Calu3 (cell line): ENCODE measurements at places on chromosomes 5 and 9.

- no peak for DNase-seq
Measured at GRCh38 chr5:35246900-35247647, 16.8 kb upstream of the PRLR start.

GRCh38 chr9:94655739-94656138, 16.4 kb upstream of the FBP1 start:
- no peak for DNase-seq

DNA sequence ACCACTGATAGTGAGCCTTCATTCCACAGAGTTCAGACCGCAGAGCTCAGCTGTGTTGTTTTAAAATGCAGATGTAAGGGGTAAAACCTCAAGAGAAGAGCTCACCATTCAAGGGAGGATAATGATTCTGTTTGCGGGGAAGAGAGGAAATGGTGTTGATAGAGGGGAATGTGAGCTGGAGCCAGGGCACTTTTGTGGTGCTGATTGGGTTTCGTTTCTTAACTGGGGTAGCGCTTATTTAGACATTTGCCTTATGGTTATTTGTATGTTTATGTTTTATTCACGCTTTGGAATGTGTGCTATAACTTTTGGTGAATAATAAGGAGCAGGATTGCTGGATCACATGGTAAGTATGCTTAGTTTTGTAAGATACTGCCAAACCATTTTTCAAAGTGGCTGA, 42.5 kb downstream of the STXBP1 start:
- DNase-seq = no peak

DNA sequence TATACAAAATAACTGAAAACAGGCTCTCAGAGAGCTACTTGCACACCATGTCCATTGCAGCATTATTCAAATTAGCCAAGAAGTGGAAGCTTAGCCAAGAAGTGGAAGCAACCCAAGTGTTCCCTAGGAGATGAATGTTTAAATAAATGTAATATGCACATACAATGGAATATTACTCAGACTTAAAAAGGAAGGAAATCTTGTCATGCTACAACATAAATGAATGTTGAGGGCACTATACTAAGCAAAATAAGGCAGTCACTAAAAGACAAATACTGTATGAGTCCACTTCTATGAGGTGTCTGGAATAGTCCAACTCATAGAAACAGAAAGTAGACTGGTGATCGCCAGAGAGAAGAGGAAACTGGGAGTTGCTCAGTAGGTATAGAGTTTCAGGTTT, 438.1 kb downstream of the MAT2B start:
- DNase-seq = no peak

- DNase-seq = no peak
Measured at GRCh38 chr9:130639124-130639765, 25.1 kb upstream of the PRDM12 start.

DNA sequence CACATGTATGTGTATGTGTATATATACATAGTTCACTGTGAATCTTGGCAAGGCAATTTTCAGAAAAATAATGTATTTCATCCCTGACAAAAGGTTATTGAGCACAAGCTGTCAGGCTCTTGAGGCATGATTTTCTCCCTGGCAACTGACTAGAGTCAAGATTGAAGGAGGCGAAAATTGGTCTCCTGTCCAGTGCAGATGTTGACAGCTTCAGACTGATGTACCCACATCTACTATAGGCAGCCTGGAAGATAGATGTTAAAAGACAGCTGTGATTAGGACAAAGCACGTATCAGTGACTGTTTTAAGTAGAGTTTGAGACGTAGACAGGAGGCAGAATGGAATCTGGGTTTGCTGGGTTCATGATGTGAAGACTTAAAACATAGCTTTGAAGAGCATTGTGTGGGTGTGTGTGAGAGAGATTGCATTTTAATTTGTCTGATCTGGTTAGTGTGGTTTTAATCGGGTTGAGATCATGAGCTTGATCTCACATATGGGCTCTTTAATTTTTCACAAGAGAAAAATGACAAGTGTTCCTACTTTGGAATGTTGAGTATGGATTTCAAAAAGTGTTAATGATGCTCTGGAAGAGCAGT, 39.1 kb downstream of the CTNNA1 start:
- DNase-seq = no peak

GRCh38 chr9:35771943-35772342, 17.9 kb upstream of the MSMP start:
- peak; percentile 26 for DNase-seq

DNA sequence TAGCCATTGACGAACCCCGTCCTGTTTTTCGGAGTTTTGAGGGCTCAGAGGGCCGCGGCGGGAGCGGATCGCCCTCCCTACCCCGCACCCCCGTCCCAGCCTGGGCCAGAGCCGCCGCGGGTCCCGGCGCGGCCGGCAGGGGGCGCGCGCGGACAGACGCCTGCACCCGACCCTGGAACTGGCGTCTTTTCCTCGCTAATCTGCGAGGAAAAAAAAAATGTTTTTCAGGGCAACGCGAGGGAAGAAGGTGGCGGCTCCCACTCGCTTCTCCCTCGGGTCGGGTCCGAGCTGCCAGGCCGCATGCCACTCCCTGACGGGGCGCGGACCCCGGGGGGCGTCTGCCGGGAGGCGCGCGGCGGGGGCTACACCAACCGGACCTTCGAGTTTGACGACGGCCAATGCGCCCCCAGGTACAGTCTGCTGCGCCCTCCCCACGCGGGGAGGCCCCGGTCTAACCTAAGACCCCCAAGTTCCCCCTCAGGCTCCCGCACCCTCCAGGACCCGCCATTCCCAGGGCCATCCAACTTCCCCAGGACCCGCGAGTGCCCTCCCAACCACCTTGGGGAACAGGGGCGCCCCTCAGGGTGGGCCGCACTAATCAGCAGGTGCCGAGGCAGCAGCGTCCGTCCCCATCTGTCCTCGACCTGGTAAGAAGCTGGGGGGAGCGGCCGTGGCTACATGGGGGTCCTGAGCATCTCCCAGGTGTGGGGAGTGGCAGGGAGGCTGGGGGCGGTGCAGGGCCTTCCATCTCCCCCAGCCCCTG, at the start of gene KCNT1:
Gene KCNT1, plus strand, starts transcription at position 227 of the 763 bp plus-strand sequence. Its CDS starts 74 bp downstream, at position 301.
- DNase-seq = peak; percentile 62

- no peak for DNase-seq
Measured at GRCh38 chr5:42242881-42243485, 180.3 kb upstream of the GHR start.

DNA sequence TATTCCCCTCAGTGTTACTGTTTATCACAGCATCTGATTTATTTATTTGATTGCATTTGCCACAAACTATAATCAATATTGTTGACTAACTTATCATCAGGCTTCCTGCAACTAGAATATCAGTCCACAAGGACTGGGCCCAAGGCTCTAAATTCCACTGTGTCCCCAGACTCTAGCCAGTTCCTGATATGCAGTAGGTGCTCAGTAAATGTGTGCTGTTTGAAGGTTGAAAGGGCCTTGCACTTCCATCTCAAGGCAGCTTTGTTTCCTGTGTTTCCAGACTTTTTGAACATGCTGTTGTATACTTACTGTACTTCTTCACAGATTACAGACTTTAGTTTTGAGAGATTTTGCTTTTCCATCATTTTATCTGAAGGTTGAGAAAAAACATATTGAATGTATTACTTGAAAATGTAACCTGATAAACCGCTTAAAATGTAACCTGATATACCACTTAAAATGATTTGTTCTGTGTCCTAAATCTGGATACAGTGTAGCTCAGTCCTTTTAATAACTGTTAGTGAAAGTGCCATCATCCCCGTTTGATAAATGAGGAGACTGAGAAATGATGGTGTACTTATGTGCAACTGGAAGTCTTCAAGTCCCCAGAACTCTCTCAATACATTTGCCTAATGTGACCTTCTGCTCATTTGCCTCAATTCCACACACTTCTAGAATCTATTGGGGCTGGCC, 18.7 kb downstream of the KIAA1191 start:
- no peak for DNase-seq

DNA sequence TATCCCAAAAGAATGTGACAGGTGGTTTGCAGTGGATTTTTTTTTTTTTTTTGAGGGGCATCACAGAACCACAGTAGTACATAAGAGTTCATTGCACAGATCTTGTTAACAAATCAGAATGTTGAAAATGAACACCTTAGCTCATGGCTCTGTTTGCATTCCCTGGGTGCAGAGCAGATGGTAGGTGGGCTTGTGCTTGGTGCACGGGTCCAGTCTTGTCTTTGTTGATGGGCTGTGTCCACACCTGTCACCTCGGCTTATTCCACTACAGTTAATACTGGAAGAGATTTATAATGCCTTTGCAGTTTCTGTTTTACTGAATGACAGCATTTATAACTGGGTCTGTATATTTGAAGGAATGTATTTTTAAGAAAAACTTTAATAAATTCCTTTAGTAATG, 146.6 kb downstream of the KDM4C start:
- no peak for DNase-seq

DNA sequence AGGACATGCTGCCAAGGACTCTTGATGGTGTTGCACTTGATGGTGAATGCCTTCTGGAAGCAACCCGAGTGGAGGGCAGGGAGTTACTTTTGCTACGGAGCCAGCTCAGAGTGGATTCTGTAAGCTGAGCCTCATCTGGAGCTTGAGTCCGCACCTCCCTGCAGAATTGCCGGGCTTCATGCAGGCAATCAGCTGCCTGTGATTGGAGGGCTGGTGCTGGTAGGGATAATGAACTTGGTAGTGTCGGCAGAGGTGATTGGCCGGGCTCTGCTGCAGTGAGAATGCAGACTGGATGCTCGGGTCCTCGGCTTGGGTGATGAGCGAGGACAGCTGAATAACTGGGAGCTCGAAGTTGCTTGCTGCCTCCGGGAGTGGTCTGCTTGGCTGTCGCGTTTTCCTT, 23.1 kb downstream of the SLC25A25 start:
- no peak for DNase-seq

- no peak for DNase-seq
Measured at GRCh38 chr5:158045696-158046095, 186.8 kb upstream of the CLINT1 start.
